ENCODE measurements at places on chromosomes 13 and 19.

DNA sequence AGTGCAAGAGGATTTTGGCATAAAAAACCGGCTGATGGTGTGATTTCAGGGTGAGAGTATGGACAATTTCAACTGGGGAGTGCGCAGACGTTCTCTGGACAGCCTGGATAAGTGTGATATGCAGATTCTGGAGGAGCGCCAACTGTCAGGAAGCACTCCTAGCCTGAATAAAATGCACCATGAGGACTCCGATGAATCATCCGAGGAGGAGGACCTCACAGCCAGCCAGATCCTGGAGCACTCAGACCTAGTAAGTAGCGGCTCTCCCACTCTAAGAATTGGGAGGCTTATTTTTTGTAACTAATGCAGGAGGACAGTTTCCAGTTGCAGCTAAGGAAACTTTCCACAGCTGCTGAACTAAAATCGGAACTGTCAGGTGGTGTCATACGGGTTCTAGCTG, 53.6 kb downstream of the ZAR1L start:
- no peak overlapping the region for H3K4me3 ChIP-seq
- H3K27me3 ChIP-seq = no peaks in the 10 kb centered on the region
- H3K4me1 ChIP-seq = no peaks in the 10 kb centered on the region
- no peaks in the 10 kb centered on the region for H3K36me3 ChIP-seq

DNA sequence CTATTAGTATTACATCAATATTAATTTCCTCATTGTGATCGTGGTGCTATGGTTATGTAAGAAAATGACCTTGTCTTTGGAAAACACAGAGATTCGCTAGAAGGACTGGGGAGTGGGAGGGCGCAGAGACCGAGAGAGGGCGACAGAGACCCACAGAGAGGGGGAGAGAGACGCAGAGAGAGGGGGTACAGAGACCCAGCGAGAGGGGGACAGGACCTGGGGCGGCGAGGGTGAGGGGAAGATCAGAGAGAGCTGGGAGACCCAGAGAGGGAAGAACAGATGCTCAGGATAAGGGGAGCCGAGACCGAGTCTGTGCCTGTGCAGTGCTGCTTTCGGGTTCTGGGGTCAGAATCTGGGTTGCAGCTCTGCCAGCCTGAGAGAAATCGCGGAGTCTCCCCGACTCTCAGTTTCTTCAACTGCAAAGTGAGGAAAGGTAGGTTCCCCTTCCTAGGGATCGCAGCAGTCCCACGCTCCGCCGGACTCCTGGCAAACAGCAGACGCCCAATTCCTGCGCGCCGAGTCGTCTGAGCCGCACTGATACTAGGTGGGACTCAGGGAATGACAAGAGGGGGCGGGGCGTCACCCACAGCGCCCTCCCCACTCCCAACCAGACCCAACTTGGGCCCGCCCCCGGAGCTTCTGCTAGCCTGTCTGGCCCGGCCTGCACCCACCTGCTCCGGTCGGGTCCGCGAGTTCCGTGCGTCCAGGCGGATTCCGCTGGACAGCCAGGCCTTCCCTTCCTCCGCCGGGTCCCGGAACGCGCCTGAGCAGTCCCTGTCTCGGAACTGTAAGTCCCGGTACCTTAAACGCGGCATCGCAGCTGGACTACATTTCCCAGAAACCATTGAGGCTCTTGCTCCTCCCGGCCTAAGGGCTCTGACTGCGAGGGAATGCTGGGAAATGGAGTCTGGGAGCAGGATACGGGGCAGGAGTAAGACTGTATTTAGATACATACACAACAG, 15.3 kb downstream of the IZUMO2 start:
- no peak overlapping the region for H3K27ac ChIP-seq
- DNase-seq = peak; percentile 78
- no peaks in the 10 kb centered on the region for H3K36me3 ChIP-seq
- H3K27me3 ChIP-seq = peaks cover 18% of the 10 kb centered on the region
- H3K4me1 ChIP-seq = peaks cover 4% of the 10 kb centered on the region

DNA sequence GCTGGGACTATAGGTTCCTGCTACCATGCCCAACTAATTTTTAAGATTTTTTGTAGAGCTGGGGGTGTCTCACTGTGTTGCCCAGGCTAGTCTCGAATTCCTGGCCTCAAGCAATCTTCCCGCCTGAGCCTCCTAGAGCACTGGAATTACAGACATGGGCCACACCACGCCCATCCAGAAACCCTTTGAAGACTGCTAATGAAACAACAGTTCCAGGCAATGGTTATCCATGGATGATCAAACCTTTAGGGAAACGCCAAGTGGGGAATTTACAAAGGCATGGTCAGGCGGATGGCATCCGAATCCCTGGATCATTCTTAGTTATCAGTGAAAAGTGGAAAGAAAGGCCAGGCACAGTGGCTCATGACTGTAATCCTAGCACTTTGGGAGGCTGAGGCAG, 16.9 kb upstream of the DNMT1 start:
- H3K4me1 ChIP-seq = no peaks in the 10 kb centered on the region
- no peak for DNase-seq
- no peak overlapping the region for H3K27ac ChIP-seq
- H3K36me3 ChIP-seq = peaks cover 2% of the 10 kb centered on the region

DNA sequence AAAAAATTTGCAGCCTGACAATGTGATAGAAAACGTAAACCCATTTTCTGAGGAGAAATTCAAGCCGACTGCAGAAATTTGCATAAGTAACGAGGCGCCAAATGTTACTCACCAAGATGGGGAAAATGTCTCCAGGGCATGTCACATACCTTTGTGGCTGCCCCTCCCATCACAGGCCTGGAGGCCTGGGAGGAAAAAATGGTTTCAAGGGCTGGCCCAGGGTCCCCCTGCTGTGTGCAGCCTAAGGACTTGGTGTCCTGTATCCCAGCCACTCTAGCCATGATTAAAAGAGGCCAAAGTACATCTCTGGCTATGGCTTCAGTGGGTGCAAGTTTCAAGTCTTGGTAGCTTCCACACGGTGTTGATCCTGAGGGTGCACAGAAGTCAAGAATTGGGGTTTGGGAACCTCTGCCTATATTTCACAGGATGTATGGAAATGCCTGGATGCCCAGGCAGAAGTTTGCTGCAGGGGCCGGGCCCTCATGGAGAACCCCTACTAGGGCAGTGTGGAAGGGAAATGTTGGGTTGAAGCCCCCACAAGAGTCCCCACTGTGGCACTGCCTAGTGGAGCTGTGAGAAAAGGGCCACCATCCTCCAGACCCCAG, 1842.3 kb downstream of the PCDH9 start:
- DNase-seq = no peak
- no peaks in the 10 kb centered on the region for H3K27me3 ChIP-seq
- H3K27ac ChIP-seq = no peak overlapping the region
- no peaks in the 10 kb centered on the region for H3K4me1 ChIP-seq
- H3K36me3 ChIP-seq = no peaks in the 10 kb centered on the region
- H3K4me3 ChIP-seq = no peak overlapping the region

DNA sequence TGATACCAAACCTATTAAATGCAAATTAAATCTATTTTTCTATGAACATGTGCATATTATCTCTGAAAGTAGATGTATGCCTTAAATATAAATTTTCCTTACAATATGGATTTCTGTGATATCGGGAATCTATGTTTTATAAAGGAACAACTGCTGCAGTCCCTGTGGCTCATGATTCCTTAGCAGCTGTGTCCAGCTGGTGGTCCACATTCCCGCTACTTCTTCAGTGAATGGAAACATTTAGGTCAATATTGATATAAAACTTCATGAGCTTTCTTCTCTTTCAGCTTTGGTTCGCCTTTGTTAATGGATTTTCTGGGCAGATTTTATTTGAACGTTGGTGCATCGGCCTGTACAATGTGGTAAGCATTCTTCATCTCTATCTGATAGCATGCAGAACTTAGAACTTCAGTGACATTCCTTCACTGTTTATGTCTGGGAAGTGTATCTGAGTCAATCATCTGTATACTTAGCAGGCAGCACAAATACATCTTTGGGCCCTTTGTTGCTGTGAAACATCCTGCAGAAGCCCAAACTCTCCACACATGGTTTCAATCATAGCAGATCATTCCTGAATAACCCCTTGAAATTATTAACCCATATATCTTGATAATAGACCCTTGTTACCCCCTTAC, 223.9 kb downstream of the SHISA2 start:
- DNase-seq = no peak
- no peaks in the 10 kb centered on the region for H3K4me1 ChIP-seq
- H3K36me3 ChIP-seq = peaks cover 2% of the 10 kb centered on the region
- no peaks in the 10 kb centered on the region for H3K27me3 ChIP-seq

GRCh38 chr13:69579351-69579750, 528.3 kb upstream of the ATXN8OS start:
- no peak overlapping the region for H3K4me3 ChIP-seq
- no peaks in the 10 kb centered on the region for H3K36me3 ChIP-seq
- no peak overlapping the region for H3K27ac ChIP-seq
- no peak for DNase-seq

DNA sequence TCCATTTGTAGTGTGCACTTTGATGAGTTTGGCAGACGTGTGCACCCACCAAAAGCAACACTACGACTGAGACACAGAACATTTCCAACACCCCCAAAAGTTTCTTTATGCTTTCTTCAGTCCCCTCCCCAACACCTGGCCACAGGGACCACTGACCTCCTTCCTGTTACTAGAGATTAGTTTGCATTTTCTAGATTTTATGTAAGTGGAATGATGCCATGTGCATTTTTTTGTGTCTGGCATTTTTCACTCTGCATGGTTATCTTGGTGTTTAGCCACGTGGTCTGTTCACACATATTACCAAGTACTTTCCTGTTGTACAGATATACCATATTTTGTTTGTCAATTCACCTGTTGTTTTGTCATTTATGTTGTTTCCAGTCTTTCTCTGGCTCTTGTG, 44.6 kb upstream of the URI1 start:
- H3K27ac ChIP-seq = no peak overlapping the region
- DNase-seq = no peak
- no peaks in the 10 kb centered on the region for H3K36me3 ChIP-seq
- no peaks in the 10 kb centered on the region for H3K4me1 ChIP-seq

- H3K36me3 ChIP-seq = peaks cover 3% of the 10 kb centered on the region
- peak overlapping the region; percentile 34 for H3K27ac ChIP-seq
- DNase-seq = peak; percentile 84
Observed at GRCh38 chr13:29758531-29759114, 91.8 kb downstream of the UBL3 start.

DNA sequence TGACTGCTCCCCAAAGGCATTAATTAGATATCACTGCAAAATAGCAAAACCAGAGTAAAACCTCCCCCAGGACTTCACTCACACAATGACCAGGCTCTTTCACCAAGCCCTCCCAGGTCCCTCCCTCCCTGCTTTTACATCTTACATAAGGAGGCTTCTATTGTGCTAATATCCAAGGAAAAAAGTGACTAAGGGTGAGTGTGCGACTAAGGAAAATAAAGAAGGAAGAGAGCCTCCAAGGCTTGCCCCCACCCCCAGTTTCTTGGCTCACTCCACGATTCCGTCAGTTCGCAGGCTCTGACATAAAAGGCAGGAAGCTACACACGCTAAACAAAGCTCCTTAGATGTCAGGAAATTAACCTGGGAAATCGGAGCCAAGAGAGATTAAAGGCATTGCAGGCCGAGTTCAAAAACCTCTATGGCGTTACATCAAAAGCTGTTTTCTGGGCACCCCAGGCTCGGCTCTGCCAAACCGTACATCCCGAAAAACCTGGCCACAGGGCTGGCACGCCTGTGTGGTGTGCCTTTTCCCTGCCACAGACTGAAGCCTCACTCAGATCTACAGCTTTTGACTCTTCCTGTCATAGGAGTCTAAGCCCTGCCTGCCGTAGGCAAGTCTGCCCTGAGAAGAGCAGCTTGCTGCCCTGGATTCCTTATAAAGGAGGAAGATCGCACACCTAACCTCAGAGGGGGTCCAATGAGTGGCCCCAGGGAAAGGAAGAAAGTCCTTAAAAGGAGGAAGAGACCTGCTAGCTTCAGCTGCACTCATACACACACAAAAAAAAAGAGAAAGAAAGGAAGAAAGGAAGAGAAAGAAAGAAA, 67.0 kb upstream of the SERP2 start:
- peaks cover 2% of the 10 kb centered on the region for H3K27me3 ChIP-seq
- H3K36me3 ChIP-seq = no peaks in the 10 kb centered on the region
- H3K4me3 ChIP-seq = no peak overlapping the region
- DNase-seq = no peak
- H3K4me1 ChIP-seq = peaks cover 30% of the 10 kb centered on the region

GRCh38 chr13:106407338-106407737, 128.1 kb downstream of the EFNB2 start:
- peaks cover 3% of the 10 kb centered on the region for H3K27me3 ChIP-seq
- no peak overlapping the region for H3K4me3 ChIP-seq
- H3K27ac ChIP-seq = no peak overlapping the region
- no peaks in the 10 kb centered on the region for H3K36me3 ChIP-seq
- DNase-seq = no peak
- H3K4me1 ChIP-seq = no peaks in the 10 kb centered on the region

Data from activated CD8-positive, alpha-beta T cell treated with anti-CD3 and anti-CD28 coated beads for 36 hours (primary cell).